ENCODE measurements at places on chromosomes 5 and 9.

DNA sequence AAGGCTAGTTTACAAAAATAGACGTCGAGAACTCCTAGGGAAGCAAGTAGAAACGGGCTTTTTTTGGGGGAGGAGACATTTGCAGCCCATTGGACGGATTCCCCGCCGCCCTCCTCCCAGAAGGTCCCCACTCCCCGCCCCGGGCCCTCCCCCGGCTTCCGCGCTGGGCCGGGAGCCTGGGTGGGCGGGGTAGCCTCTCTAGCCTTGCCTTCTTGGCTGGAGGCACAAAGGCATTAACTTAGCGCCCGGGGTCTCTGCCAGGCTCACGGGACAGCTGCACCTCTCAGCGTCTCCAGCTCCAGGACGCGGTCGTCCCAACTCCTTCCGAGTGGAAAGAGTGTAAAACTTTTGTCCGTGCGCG is at the start of gene DMRTA1:
TSS of gene DMRTA1 (plus strand) at position 236 of the 361 bp plus-strand sequence. CDS start 242 bp downstream, outside the sequence.
- peaks cover 42% of the 10 kb centered on the region for H3K27me3 ChIP-seq
- peaks cover 2% of the 10 kb centered on the region for H3K36me3 ChIP-seq
- peak within 1 kb of the TSS; percentile 31 for H3K4me3 ChIP-seq
- DNase-seq: no peak

DNA sequence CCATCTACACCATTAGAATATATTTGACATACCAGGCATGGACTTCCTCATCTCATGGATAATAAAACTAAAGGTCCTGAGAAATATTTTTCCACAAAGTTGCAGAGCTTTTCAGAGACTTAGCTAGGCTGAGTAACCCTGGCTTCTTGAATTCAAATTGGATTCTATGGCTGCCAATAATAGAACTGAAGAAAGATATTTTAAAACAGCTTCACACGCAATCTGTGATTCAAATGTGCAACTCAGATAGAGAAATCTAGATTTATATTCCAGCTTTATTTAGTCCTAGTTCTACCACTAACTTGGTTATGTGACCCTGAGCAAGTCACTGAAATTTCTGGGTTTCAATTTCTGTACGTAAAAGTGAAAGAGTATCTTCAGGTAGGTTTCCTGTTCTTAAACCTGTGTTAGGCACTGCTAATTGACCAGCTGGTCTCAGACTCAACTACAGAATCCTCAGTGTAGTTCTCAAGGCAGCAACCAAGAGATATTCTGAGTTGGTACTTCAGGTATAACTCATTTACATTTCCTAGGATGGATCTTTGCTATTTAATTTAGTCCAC is 235.3 kb downstream of the GABRB2 start:
- no peak overlapping the region for H3K4me3 ChIP-seq
- no peak for DNase-seq
- no peaks in the 10 kb centered on the region for H3K27me3 ChIP-seq
- H3K4me1 ChIP-seq: no peaks in the 10 kb centered on the region
- H3K36me3 ChIP-seq: no peaks in the 10 kb centered on the region

- peaks cover 22% of the 10 kb centered on the region for H3K4me1 ChIP-seq
- no peaks in the 10 kb centered on the region for H3K27me3 ChIP-seq
- H3K4me3 ChIP-seq: no peak overlapping the region
- peaks cover 30% of the 10 kb centered on the region for H3K36me3 ChIP-seq
- DNase-seq: no peak
Observed at GRCh38 chr9:137664676-137665075, 45.9 kb downstream of the EHMT1 start.

DNA sequence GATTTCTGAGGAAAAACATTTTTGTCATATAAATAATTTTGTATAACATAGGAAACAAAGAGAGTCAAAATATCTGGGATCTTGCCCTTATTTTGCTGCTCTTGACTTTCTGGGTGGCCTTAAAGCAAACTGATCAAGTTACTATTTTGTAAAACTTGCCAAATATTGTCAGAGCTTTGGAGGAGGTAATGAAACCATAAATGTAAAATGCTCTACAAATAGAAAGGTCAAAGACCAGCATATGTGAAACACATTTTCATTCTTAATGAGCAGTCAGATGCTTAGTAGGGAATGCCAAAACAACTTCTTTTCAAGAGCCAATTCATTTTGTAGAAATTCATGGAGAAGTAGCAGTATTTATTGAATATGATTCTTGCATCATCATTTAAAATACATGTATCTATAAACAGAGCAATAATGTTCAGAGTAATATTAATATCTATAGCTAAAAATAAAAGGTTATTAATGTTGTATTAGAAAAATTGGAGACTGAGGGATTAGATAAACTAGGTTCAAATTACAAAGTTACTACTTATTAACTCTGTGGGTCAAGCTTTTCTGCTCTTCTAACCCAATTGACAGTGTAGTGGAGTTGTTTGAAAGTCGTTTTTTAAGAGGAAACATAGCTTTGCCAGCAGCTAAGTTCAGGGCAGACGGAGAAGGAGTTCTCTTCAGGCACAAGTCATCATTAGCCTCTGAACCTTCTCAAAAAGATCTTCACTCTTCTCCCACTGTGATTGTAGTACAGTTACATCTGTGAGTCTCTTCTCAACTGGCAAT is 2053.1 kb downstream of the EFNA5 start:
- no peaks in the 10 kb centered on the region for H3K4me1 ChIP-seq
- no peak for DNase-seq
- H3K36me3 ChIP-seq: no peaks in the 10 kb centered on the region
- no peaks in the 10 kb centered on the region for H3K27me3 ChIP-seq

DNA sequence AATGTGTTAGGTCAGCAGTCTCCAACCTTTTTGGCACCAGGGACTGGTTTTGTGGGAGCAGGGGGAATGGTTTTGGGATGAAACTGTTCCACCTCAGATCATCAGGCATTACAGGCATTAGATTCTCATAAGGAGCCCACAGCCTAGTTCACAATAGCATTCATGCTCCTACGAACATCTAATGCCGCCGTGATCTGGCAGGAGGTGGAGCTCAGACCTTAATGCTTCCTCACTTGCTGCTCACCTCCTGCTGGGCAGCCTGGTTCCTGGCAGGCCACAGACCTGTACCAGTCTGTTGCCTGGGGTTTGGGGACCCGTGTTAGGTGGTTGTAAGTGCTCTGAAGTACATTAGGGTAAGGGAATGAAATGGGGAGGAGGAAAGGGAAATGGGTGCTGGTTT is 9.7 kb upstream of the CTNNA1 start:
- DNase-seq: no peak
- H3K4me3 ChIP-seq: no peak overlapping the region
- no peak overlapping the region for H3K27ac ChIP-seq
- no peaks in the 10 kb centered on the region for H3K36me3 ChIP-seq
- H3K4me1 ChIP-seq: peaks cover 24% of the 10 kb centered on the region

DNA sequence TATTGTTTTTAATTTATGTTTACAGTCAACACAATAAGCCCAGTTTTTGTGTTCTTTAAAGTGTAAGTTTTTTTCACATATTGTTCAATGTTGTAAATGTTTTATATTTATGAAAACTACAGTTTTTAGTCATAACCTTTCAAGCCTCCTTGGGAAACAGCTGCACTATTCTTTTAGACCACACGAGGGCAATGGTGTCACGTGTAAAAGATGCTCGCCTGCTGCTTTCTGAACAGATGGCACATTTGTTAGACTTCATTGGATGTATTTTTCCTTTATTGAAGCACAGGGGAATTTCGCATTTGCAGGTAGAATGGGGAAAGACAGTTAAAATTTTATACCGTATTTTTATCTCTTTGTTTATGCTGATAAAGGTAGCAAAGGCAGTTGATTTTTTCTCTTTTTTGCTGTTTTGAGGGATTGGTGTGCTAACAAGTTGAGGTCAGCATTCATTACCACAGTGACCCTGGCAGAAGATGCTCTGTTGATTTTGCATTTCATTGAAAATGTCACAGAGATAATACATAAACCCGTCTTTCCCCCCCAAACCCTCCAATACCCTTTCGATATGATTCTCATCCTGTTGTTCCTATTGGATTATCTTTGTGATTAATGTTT is 59.0 kb downstream of the MAT2B start:
- no peak overlapping the region for H3K4me3 ChIP-seq
- H3K27me3 ChIP-seq: peaks cover 50% of the 10 kb centered on the region
- DNase-seq: peak; percentile 68
- no peaks in the 10 kb centered on the region for H3K36me3 ChIP-seq
- H3K4me1 ChIP-seq: peaks cover 18% of the 10 kb centered on the region

DNA sequence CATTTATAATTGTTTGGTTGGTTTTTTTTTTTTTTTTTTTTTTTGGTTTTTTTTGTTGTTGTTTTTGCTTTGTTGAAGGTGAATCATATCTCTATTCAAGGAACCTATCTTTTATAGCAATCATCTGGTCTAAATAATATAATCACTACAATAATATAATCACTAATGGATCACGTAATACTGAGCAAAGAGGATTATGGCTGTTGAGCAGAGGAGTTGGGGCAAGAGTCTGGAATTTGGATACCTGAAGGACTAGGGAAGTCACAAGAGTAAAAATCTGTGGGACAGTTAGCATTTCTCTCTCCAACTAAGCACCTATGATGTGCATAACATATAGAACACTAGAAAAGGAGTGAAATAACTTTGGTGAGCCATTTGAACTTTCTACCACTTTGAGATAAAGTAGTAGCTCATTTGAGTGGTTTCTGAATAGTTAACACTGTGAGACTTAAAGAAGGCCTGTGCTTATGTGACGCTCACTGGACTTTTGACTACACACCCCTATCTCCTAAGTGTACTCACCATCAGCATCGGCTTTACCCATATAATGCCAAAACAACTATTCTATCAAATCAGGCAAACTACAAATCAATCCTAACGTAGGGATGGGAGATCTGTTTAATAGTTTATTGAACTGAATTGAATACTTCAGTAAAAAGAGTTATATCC is 564.9 kb upstream of the TUSC1 start:
- no peaks in the 10 kb centered on the region for H3K36me3 ChIP-seq
- no peak for DNase-seq
- H3K27me3 ChIP-seq: no peaks in the 10 kb centered on the region
- no peak overlapping the region for H3K4me3 ChIP-seq
- H3K27ac ChIP-seq: no peak overlapping the region

GRCh38 chr9:112137066-112137465 is 38.0 kb downstream of the SUSD1 start:
- peaks cover 37% of the 10 kb centered on the region for H3K36me3 ChIP-seq
- H3K27me3 ChIP-seq: no peaks in the 10 kb centered on the region
- no peak overlapping the region for H3K4me3 ChIP-seq
- no peak overlapping the region for H3K27ac ChIP-seq
- no peak for DNase-seq

DNA sequence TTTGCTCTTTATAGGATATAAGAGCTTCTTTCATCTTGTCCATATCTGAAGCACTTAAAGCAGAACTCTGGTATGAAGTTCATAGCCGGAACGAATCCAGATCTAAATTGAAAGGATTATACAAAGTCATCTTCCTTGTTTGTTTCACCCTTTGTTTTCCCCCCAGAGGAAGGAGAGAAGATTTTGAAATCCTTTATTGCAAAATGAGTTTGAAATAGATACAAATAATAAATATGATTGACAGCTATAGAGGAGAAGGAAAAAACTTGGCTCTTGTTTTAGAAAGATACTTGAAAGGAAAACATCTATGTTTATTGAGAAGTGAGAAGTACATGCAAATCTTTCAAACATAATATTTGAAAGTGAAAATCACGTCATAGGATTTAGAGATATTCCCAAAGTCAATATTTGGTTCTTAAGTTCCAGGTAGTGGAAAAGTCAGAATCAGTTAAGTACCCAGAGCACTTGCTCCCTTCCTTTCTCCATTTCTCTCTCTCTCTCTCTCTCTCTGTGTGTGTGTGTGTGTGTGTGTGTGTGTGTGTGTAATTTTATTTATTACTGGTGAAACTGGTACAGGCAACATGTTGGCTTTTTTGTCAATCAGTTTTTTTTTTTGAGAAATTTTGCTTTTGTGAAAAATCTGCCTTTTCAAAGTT is 27.2 kb downstream of the PAM start:
- H3K4me1 ChIP-seq: peaks cover 20% of the 10 kb centered on the region
- H3K27ac ChIP-seq: no peak overlapping the region
- H3K36me3 ChIP-seq: peaks cover 2% of the 10 kb centered on the region
- H3K4me3 ChIP-seq: no peak overlapping the region

GRCh38 chr9:123062351-123063176 is 29.1 kb downstream of the GPR21 start:
- H3K36me3 ChIP-seq: peaks cover 7% of the 10 kb centered on the region
- H3K4me3 ChIP-seq: no peak overlapping the region
- H3K4me1 ChIP-seq: no peaks in the 10 kb centered on the region
- H3K27ac ChIP-seq: no peak overlapping the region
- no peak for DNase-seq

- H3K4me1 ChIP-seq: peaks cover 42% of the 10 kb centered on the region
- peak overlapping the region; percentile 69 for H3K27ac ChIP-seq
- H3K4me3 ChIP-seq: peak overlapping the region; percentile 79
- peaks cover 11% of the 10 kb centered on the region for H3K36me3 ChIP-seq
Observed at GRCh38 chr5:172834415-172835289, 601 bp downstream of the ERGIC1 start.

GRCh38 chr9:133323991-133324703 is 11.8 kb downstream of the SURF6 start:
- no peaks in the 10 kb centered on the region for H3K4me1 ChIP-seq
- DNase-seq: no peak
- H3K27ac ChIP-seq: no peak overlapping the region
- no peaks in the 10 kb centered on the region for H3K27me3 ChIP-seq

DNA sequence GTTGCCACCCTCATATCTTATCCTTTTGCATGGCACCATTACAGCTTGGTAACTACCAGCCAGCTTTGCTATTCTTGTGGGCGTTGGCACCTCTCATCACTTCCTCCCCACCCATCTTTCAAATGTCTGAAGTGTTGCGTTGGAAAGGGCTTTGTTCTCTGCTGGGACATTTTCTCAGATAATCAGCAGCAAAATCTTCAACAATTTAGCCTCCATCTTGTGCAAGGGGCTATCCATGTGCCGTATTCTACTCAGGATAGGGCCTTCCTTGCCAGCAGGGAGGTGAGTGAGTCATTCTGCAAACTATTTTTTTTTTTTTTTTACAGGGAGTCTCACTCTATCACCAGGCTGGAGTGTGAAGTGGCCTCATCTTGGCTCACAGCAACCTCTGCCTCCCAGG is 62.1 kb upstream of the NUDT12 start:
- no peak overlapping the region for H3K27ac ChIP-seq
- no peaks in the 10 kb centered on the region for H3K4me1 ChIP-seq
- no peaks in the 10 kb centered on the region for H3K36me3 ChIP-seq
- no peak overlapping the region for H3K4me3 ChIP-seq
- DNase-seq: no peak

GRCh38 chr9:109473329-109473728 is 24.8 kb downstream of the PTPN3 start:
- peaks cover under 1% of the 10 kb centered on the region for H3K4me1 ChIP-seq
- no peaks in the 10 kb centered on the region for H3K36me3 ChIP-seq
- H3K27me3 ChIP-seq: peaks cover 24% of the 10 kb centered on the region
- no peak for DNase-seq
- H3K27ac ChIP-seq: no peak overlapping the region
- no peak overlapping the region for H3K4me3 ChIP-seq

DNA sequence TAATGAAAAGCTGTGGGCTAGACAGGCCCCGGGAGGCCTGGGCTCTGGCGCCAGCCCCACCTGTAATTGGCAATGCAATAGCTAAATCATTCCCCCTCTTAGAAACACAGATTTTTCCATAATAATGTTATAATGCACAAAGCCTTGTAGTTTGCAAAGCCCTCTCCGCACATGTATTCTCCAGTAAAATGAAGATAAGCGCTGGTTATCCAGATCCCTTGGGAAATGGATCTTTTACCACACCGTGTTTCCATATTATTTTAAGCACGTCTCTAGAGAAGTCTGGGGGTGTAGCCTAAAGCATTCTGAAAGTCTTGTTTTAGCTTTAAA is 1.1 kb upstream of the APBA1 start:
- no peak overlapping the region for H3K27ac ChIP-seq
- no peaks in the 10 kb centered on the region for H3K36me3 ChIP-seq
- H3K27me3 ChIP-seq: peaks cover 31% of the 10 kb centered on the region
- no peak for DNase-seq
- peak overlapping the region; percentile 73 for H3K4me3 ChIP-seq
